ENCODE measurements at places on chromosomes 2 and 18.

- DNase-seq, result no peak
These were observed 20.6 kb downstream of the HTR2B start for GRCh38 chr2:231104115-231104713.

DNA sequence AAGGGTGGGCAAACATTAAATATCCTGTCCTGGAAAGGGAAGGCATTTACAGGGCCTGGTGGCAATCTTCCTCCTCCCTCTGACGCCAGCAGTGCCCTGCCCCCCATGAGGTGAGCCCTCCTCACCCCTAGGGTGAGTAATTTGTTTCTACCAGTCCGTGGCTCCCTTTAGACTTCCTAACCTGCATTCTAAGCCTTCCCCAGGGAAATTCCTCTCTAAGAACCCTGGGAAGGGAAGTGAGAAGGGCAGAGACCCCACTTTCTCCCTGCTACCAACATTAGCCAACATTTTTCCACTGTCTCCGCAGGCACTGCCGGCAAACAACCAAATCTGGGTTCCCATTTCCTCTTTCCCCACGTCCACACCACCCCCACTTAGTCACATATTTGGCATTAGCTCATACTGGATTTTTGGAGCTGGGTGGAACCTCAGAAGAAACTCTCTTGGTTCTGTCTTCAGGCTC, 69.3 kb downstream of the NRP2 start:
- no peak for DNase-seq

DNA sequence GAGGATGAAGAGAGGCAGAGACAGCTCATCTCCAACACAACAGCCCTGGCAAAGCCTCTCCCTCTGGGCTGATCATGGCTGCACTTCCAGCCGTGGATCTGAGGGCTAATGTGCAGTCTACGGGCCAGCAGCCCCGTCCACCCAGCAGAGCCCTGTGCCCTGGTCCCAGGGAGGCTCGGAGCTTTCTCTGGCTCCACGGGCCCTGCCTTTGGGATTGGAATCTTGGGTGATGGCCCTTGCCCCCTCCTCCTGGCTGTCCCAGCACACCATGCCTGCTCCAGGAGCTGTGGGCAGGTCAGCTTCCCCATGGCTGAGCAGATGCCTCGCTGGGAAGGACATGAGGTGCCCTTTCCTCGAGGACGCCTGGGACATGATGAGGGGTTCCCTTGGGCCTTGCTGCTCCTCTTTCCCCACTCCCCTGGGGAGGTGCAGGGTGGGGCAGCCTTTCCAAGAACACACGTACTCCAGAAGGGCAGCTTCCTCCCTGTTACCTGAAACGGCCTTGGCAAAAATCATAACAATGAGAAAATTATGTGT, 66.9 kb downstream of the C18orf63 start:
- no peak for DNase-seq

- no peak for DNase-seq
These were observed 260.4 kb downstream of the MEIS1 start for GRCh38 chr2:66695226-66695735.

- DNase-seq, result no peak
These were observed 42.9 kb downstream of the CABLES1 start for GRCh38 chr18:23178201-23178600.

Data from hypothalamus (tissue), 51 donors.